ENCODE measurements at places on chromosomes 5 and 9. TPM values are rescaled to one million over a fixed set of nuclear protein-coding genes. Genes with fewer than 3 reads are reported as not detected.

Gene PCDHGA11
- total RNA-seq, result not detected

Gene RECK
- total RNA-seq, result 6.5 TPM

Gene CDO1
- not detected for total RNA-seq

Gene ENC1
- total RNA-seq, result 6.1 TPM

Gene PPP2R2B
- 0.19 TPM for total RNA-seq

Gene ASB6
- 21.3 TPM for total RNA-seq

Gene GFRA3
- total RNA-seq, result not detected

Gene LECT2
- not detected for total RNA-seq

Measured in A549 treated with GW870086 at 1 μM for 4 hours (cell line).